RWPE1 (cell line): ENCODE measurements at places on chromosomes 5 and 9.

DNA sequence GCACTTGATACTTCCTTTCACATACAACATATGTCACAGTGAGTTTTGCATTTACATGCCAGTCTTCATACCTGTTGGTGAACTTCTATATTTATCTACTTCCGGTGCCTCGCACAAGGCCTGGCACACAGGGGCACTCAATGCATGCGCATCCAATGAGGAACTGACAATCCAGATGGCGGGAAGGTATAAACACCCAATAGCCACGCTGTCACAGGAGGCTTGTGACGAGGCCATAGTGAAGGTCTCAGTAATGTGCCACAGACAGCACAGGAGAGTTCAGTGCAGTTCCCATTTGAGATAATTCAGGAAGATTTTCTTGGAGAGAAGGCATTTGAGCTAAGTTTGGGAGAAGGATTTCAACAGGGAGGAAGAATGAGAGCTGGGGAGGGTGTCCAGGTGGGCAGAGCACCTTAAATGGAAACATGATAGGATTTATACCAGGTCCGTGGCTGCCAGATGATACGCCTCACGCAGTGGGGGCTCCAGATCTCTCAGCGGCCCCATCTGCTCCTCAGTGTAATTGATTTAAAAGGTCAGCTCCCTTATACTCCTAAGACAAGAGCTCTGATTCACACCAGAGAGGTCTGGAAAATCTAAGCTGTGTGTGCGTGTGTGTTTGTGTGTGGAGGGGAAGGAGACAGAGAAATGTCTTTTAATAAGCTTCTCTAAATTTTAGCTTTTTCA lies 206.2 kb downstream of the DCP2 start:
- DNase-seq: no peak

GRCh38 chr5:17061973-17062470 lies 125.9 kb upstream of the MYO10 start:
- no peak for DNase-seq

- DNase-seq: no peak
Measured at GRCh38 chr5:1681955-1682354, 117.7 kb downstream of the MRPL36 start.

DNA sequence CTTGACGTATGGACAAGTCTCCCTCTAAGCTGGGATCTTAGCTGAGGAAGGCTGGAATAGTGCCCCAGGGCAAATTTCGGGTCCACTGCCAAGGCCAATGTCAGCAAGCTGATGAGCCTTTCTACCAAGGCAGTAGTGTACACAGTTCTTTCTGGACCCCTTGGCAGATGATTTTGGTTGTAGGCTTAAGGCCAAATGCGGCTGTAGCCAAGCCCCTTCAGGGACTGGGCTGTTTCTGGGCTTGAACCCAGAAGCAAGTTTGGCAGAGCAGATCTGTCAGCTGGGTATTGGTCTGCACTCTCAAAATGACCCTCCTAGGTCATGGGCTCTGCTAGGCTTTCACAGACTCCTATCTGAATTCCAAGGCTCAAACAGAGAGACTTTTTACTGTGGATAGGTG lies 121.6 kb downstream of the ADAMTSL1 start:
- DNase-seq: no peak

DNA sequence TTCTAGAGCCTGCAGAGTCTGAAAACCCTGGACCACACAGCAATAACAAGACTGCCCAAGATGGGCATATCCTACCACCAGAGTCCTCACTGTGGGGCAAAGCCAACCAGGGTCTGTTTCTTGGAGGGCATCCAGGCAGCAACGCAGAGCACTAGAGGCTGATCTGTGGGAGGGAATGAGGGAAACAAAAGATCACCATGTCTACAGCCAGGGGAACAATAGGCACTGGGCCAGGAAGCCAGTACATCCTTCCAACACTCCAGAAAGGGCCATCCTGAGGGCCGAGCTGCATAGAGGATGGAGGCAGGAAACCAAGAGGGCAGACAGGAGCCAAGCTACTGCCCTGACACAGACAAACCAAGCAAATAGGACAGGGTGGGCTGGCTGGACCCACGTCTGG lies 416.1 kb upstream of the IRX4 start:
- no peak for DNase-seq

DNA sequence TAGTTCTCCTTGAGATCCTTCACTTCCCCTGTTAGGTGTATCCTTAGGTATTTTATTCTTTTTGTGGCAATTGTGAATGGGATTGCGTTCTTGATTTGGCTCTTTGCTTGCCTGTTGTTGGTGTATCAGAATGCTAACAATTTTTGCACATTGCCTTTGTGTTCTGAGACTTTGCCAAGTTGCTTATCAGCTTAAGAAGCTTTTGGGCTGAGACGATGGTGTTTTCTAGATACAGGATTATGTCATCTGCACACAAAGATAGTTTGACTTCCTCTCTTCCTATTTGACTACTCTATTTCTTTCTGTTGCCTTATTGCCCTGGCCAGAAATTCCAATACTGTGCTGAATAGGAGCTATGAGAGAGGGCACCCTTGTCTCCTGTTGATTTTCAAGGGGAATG lies 609.4 kb upstream of the COX7C start:
- no peak for DNase-seq

- DNase-seq: no peak
Measured at GRCh38 chr5:74179179-74179578, 461.3 kb downstream of the ENC1 start.

- DNase-seq: peak; percentile 60
Measured at GRCh38 chr9:69877852-69878514, 57.4 kb downstream of the CFAP95 start.

- DNase-seq: no peak
Measured at GRCh38 chr5:107268241-107268640, 402.5 kb downstream of the EFNA5 start.

GRCh38 chr9:128685636-128686489 lies 3.2 kb upstream of the SET start:
- DNase-seq: no peak

DNA sequence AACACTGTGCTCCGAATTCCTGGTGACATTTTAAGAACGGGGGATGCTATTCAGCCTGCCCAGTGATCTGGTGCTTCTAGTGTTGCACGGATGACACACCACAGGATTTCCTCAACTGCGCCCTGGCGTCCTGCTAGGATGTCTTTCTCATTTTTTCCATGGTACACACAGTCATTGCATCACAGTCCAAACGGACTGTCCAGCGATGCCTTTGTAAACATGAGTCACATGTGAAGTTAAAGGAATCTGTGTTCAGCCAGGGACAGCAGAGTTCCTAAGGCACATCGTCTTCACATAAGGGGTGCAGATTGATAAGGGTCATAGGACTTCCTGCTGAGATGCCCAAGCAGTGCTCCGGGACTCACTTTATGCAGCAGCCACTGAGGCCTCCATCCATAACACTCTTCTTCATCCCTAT lies 9.3 kb upstream of the PTPN3 start:
- peak; percentile 56 for DNase-seq

DNA sequence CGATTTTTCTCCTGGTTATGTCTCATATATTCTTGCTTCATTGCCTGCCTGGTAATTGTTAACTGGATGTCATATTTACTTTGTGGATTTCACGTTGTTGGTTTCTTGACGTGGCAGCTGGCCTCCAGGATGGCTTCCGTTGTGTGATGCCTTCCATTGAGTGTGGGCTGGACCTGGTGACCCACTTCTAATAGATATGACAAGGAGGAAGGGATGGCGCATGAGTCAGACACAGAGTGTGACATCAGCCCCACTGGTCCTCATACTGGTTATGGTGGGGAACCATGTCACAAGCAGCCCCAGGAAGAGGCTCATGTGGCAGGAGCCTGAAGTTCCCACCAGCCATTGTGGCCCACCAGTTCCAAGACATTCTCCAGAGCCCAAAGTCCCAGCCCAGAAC lies 6.4 kb upstream of the PAEP start:
- no peak for DNase-seq

- DNase-seq: no peak
Measured at GRCh38 chr9:81445331-81445921, 243.9 kb downstream of the TLE1 start.

DNA sequence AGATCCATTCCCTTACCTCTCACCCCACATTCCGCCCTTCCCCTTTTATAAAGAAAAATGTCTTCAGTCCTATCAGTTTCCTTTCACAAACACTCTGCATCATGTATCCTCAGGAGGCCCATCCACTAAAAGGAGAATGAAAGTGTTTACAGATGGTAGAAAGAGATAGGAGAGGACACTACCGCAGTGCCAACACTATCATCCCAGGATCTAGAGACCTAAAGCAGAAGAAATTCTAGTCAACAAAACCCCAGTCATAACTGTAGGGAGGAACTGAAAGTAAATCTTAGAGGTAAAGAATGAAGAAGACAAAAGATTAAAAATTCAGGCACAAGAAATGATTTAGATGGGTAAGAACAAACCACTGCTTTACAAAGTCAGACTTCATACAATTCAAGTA lies 114.1 kb downstream of the MLLT3 start:
- DNase-seq: no peak

DNA sequence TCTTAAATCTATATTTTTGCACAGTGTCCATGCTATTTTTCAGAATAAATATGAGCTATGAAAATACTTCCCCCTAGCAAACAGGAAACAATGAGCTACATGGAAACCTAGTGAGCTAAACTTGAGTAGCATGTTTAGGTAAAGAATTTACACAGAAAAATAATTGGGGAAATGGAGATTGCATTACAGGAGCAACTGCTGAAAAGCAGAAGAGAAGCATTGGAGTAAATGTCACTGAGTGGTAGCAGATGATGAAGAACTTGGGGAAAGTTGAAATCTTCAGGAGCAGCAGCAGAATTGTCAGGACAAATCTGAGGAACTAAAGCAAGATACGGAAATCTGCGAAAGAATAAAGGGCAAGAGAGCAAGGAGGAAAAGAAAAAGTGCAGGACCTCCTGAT lies 610.3 kb downstream of the TLE1 start:
- DNase-seq: no peak

- DNase-seq: peak; percentile 99
Measured at GRCh38 chr9:100428871-100429654, 2.1 kb downstream of the MSANTD3 start.

- DNase-seq: no peak
Measured at GRCh38 chr5:64462391-64462790, 43.4 kb upstream of the RGS7BP start.

- no peak for DNase-seq
Measured at GRCh38 chr5:52255308-52255707, 532.4 kb upstream of the ITGA1 start.

- no peak for DNase-seq
Measured at GRCh38 chr5:14168144-14168792, 25.1 kb downstream of the TRIO start.

DNA sequence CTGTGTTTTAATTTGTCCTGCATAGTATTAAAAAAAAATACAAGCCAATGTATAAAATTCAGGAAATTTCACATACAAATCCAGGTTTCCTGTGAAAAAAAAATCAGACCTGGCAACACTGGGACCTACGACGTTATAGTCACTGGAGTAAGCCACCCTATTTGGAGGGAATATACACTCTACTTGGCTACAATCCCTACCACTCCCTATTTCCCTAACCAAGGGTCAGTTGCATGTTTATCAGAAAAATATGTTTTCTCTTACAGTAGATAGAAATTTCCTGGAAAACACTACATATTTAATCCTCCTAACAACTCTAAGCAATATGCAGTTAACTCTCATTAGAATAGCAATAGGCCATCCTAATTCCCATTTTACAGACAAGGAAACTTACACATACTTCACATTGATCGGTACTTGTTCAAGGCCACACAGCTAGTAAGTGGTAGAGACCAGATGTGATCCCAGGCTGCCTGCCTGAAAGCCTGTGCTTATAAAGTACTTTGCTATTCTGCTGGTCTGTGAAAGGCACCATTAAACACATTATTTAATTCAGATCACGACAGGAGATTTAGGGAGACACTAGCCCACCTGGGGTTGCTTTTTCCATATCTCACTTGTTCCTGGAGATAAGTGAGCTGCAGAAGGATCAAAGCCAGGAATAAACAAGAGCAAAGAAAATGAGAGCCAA lies 70.8 kb downstream of the MFAP3 start:
- DNase-seq: no peak

DNA sequence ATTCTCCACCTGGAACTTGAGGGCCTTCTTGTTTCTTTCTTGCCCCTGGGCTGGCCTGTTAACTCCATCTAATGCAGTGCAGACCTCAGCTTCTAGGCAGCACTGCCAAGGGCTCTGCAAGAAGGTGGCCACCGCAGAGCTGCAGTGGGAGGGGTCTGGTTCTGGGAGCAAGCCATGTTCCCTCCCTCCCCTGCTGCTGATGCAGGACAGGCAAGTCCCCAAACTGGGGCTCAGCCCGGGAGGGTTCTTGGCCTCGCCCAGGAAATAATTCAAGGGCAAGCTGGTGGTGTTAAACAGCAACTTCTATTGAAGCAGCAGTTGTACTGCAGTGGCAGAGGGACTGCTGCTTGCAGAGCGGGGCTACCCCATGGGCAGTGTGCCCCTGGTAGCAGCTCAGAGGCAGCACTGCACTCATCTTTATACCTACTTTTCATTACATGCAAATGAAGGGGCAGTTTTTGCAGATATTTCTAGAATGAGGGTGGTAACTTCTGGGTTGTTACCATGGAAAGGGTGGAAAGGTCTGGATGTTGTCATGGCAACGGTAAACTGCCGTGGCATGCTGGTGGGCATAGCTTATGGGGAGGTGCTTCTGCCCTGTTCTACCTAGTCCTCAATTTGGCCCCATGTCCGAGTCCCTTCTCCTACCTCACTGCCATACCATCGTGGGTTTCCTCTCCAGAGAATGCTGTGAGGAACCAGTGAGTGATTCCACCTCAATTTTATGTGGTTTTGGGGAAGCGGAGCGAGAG lies 82.1 kb downstream of the WDR41 start:
- no peak for DNase-seq

DNA sequence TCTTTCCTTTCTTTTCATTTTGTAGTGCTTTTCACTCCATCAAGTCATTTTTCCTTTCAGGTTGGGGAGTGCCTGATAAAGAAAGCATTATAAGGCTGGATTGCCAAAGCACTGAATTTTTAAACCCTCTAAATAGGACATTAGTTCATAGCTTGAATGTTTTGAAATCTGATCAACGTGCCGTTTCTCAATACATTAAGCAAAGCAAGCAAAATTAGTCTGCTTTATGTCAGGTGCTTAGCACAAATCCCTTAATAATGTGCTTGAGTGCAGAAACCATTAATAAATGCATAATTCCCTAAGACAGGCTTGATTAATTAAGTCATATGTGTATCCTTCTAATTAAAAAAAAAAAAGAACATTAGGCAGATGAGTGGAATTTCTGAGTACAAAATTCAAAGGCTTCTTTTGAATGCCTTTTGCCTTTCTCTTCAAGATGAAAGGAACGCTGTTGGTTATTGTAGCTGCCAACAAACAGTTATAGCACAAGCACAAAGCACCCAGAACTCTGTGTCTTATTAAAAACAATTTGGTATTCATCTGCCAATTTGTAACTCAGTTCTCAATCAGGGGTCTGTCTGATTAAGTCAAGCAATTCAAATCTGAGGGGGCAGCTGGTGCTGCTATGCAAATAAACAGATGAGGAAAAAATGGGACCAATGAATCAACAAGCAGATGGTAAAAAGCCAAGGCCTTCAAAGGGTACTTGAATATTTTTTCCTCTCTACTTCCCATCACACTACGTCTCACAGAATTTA lies 233.7 kb downstream of the TLE1 start:
- no peak for DNase-seq
